Thoracic aorta (tissue), 2 donors: ENCODE measurements at places on chromosomes 2 and 18. TPM values are rescaled to one million over a fixed set of nuclear protein-coding genes. Genes with fewer than 3 reads are reported as not detected.

Gene LINC00305
- total RNA-seq: not detected

Gene SLC5A6
- total RNA-seq: 51.2 TPM

Gene CFAP65
- total RNA-seq: not detected

Gene ANKRD30BL
- not detected for total RNA-seq

Gene FOXD4L1
- total RNA-seq: not detected

Gene LCT
- total RNA-seq: not detected

Gene TSPYL6
- total RNA-seq: not detected

Gene GREB1L
- 20.0 TPM for total RNA-seq

Gene EMILIN1
- total RNA-seq: 309 TPM

Gene TMEM17
- 2.7 TPM for total RNA-seq

Gene AFF3
- 20.1 TPM for total RNA-seq

Gene RASGRP3
- total RNA-seq: 16.2 TPM

Gene COA5
- total RNA-seq: 37.5 TPM

Gene IAH1
- 53.6 TPM for total RNA-seq

Gene PID1
- 66.2 TPM for total RNA-seq

Gene METAP1D
- 10.8 TPM for total RNA-seq

Gene ALK
- total RNA-seq: not detected

Gene LYG2
- total RNA-seq: not detected

Gene FAM117B
- 5.3 TPM for total RNA-seq

Gene LGALSL
- total RNA-seq: 15.8 TPM

Gene PLCD4
- 8.3 TPM for total RNA-seq

Gene LOXHD1
- total RNA-seq: 5.5 TPM

Gene CABYR
- 6.1 TPM for total RNA-seq

Gene UBR3
- total RNA-seq: 98.6 TPM

Gene IL1RL1
- 32.8 TPM for total RNA-seq

Gene SIX3
- total RNA-seq: 0.14 TPM

Gene KIAA2012
- not detected for total RNA-seq
